ENCODE measurements at places on chromosomes 16 and 17.

DNA sequence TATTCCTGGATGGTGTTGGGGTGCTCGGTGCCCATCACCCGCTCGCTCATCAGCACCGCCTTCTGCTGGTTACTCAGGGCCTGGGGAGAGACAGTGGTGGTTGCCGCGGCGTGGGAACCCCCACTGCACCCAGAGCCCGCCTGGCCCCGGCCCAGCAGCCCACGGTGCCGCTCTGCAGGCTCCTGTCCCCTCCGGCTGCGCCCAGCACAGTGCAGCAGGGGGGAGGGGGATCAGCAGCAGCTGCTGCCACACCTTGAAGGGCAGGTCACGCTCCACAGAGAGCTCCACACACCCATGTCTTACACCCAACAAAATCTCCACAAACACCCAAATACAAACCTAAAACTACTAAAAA is 18.8 kb downstream of the CLUH start:
- DNase-seq = no peak

GRCh38 chr16:57592591-57593003 is 35.8 kb upstream of the ADGRG1 start:
- no peak for DNase-seq

DNA sequence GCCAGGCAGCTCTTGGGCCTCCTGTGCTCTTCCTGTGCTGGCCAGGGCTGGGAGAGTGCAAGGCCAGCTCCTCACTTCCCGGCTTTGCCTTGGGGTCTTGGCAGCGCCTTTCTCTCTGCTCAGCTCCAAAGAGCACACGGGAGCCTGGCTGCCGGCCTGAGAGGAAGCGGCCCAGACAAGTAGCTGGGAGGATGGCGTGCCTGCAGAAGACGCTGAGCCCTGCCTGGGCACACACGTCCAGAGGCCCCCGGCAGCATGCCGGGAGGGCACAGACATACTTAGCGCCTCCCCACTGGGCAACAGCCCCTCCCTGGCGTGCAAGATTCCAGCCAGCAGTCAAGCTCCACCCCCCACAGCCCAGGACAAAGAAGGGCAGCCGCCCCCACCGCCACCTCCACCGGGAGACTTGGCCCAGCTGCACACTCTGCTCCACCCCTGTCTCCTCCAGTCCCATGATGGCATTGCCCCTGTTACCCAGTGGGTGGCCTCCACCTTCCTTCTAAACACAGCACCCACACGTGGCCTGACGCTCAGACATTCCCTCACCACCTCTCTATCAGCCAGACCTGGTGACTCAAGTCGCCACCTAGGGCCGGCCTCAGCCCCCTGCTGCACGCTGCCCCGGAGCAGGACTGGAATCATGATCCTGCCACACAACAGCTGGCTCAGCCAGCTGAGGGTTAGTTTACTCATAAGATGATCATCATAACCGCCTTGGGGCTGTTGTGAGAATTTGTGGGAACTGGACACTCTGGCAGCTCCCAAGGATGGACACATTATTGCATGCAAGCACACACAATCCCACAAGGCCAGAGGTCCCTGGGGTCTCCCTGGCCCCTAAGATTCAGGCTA is 12.4 kb downstream of the SGCA start:
- DNase-seq = peak; percentile 80

- no peak for DNase-seq
These were observed 431.8 kb downstream of the PMP22 start for GRCh38 chr17:14833201-14833785.

DNA sequence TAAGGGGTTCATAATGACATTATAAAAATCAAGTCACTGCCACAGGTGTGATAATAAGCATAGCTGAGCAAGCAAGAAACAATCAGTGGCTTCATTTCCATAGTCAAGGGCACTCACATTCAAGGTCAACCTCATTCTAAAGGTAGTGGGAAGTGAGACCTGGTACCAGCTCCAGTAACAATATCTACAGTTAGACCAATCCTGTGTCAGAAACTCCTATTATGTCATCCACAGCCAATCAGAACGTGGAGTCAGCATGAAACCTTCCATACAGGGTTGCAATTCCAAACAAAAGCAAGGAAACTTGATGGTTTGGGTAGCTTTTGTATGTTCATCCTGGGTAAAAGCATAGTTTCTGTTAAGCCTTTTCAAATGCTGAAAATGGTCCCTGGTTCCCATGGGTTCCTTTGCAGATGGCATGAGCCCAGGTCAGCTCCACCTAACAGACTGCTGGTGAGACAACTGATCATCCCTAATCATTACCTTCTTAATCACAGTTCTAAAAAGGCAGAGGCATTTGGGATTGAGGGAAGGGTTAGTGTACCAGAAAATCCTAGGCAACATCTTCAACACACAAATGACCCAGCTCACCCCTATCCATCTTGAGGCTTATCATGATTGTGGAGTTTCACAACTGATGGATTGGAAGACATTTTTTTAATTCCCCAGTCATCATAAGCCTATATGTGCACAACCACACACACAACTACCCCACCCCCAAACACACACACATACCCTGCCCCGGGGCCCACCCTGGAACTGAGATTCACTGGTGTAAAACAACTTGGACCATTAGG is 30.4 kb downstream of the TEX2 start:
- DNase-seq = no peak

- no peak for DNase-seq
These were observed 46.4 kb downstream of the DNAH3 start for GRCh38 chr16:21103941-21104860.

DNA sequence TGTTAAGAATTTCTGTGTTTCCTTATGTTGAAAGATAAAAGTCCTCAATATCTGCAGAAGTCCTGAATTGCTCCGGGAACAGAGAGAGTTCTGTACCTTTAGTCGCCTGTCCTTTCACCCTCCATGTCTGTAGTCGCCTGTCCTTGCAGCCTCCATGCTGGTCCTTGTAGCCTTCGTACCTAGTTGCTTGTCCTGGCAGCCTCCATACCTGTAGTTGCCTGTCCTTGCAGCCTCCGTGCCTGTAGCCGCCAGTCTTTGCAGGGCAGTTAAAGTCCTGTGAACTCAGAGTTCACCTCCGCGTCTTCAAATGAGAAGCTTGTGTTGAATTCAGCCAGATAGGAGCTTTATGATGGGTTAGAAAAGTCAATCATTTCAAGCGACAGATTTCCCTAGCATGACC is 19.5 kb upstream of the ITGAX start:
- peak; percentile 4 for DNase-seq

GRCh38 chr16:75273054-75273925 is 21.9 kb upstream of the BCAR1 start:
- no peak for DNase-seq

DNA sequence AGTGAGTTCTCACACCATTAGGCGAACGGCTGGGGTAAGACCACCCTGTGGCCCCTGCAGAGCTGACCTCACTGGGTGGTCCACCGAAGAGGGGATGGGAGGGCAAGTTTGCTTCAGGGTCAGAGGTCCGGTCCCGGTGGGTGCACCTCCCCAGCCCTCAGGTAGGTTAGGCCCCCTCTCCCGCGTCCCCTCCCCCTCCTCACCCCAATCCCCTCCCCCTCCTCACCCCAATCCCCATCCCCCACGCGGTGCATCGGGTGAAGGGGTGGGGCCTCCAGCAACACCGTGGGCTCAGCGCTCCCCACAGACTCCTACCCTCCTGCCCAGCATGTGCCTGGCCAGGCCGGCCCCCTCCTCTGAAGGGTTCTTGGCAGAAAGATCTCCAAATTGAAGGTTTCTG is 13.4 kb downstream of the MCRIP1 start:
- no peak for DNase-seq

DNA sequence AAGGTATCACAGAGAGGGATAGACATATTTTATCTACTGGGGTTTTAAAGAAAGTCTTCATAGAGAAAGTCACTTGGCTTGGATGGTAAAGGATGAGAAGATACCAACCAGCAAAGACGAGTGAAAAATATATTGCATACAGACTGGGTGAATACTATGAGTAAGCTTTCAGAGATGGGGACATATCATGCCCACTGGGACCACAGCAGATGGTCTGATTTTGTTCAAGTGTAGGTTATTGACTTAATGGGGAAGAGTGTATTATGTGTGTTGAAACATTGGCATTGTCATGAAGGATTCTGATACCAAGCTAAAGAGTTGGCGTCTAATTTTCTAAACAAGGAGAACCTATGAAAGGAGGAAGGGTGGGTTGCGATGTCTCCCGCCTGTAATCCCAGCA is 13.8 kb upstream of the MMD start:
- DNase-seq = no peak

DNA sequence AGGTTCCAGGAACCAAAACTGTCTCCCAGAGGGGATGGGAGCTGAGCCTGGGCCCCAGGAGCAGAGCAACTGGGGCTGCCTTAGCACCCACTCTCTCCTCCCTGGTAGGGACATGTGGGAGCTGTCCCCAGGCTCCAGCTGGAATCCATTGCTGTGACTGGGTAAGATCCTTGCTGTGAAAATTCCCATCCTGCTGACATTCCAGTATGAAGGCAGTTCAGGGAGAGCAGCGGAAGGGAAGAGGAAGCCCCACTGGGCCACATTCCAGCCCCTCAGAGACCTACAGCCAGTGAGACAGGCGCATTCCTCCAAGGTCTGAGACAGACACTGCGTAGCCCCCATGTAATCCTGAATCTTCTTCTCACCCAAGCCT is 24.2 kb downstream of the MYO18A start:
- no peak for DNase-seq

GRCh38 chr17:50102164-50102991 is 7.2 kb downstream of the PDK2 start:
- DNase-seq = no peak

DNA sequence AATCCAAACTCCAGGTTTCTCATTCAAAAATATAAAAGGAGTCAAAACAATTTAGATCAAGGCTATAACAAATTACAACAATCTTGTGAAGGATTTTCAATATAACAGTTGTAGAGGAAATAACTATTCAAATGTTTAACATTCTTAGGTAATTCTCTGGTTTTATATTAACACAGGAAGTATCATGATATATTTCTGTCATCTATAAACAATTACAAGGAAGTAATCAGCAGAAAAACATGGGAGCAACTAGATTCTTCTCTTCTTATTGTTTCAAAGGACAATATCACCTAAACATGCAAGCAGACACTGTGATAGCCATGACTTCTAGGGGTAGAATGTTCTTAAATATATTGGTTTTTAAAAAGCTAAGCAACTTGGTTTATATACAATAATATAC is 49.9 kb downstream of the FBXL20 start:
- DNase-seq = no peak

GRCh38 chr16:3578121-3578520 is 918 bp upstream of the NLRC3 start:
- DNase-seq = no peak

GRCh38 chr17:56581635-56582627 is 11.6 kb upstream of the NOG start:
- DNase-seq = no peak

GRCh38 chr16:56547120-56547948 is 17.5 kb upstream of the MT4 start:
- no peak for DNase-seq

DNA sequence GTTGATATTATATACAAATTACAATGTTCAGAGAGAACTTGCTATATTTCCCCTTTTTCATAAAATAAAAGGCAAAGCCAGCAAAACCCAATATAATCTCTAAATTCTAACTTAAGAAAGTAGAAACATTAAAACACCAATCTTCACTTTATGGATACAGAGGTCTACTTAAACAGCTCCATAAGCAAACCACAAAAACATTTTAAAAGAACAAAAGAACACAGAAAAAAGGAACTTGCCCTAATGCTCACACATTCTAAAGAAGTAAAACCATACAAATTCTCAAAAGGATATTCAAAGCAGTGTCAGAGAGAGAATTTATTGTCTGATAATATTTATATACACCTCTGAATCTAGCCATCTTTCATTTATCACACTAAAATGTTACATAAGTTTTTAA is 606 bp downstream of the ABCA10 start:
- no peak for DNase-seq

DNA sequence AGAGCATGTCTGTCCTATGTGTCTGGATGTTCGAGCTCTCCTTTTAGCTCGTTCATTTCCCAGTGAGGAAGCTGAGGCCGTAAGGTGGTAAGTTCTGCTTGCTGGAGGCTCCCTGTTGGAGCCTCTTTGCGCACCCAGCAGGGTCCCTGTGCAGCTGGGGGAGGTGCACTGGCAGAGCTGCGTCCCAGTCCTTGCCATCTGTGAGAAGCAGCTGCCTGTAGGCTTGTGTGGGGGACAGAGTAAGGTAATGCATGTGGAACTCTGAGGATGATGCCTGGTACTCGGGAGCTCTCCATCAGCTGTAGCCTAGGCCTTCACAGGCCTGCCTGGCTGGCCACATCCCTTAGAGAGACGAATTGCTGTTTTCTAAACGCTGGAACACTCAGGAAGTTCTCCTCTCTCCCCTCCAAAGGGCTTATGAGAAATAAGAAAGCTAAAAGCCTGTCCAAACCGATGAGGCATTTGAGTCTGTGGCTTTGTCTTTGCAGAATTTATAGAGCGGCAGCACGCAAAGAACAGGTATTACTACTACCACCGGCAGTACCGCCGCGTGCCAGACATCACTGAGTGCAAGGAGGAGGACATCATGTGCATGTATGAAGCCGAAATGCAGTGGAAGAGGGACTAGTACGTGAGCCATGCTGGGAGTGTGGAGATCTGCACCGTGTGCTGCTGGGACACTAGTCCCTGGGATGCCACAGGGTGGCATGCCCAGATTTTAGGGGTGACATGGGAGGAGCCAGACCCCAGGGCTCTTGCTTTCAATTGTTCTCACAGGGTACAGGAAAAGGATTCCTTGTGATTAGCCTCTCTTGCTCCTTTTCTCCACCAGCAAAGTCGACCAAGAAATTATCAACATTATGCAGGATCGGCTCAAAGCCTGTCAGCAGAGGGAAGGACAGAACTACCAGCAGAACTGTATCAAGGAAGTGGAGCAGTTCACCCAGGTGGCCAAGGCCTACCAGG is 1.6 kb downstream of the NDUFB10 start:
- no peak for DNase-seq

GRCh38 chr16:55331648-55332185 is 7.7 kb downstream of the IRX6 start:
- DNase-seq = no peak

DNA sequence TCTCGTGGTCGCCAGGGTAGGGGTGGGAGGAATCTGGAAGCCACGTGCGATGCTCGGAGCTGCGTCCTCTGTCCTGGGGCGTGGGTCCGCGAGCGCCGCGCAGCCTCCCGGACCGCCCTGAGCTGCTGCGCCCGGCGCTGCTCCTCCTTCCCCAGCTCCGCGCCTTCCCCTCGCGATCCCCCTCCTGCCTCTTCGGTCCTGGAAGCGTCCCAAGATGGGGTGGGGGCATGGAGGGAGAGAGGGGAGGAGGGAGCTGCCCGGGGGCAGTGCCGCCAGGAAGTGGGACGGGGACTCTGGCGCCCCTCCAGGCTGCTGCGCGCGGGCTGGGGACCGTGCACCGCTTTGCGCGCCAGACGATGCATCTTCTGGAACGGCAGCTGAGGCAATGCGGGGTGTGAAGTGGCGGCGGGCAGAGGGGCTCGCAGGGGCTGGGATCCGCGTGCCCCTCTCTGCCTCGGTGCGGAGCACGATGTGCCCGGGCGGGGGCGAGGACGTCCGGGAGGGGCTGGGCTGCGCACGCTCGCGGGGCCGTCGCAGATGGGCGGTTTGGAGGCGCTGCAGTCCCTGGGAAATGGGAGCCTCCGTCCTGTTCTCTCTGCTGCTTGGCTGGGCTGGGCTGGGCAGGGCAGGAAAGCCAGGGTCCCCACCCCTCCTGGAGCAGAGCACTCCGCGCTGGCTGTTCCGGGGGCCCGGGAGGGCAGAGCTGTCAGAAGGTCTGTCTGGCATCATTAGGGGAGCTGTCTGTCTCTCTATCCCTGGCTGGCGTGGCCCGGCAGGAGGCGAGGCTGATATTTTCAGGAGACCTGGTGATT is 388.0 kb downstream of the SEC14L1 start:
- DNase-seq = peak; percentile 73

Data from HEK293T (cell line).